GM23338 (cell line): ENCODE measurements at places on chromosomes 3 and 15. TPM values are rescaled to one million over a fixed set of nuclear protein-coding genes. Genes with fewer than 3 reads are reported as not detected.

DNA sequence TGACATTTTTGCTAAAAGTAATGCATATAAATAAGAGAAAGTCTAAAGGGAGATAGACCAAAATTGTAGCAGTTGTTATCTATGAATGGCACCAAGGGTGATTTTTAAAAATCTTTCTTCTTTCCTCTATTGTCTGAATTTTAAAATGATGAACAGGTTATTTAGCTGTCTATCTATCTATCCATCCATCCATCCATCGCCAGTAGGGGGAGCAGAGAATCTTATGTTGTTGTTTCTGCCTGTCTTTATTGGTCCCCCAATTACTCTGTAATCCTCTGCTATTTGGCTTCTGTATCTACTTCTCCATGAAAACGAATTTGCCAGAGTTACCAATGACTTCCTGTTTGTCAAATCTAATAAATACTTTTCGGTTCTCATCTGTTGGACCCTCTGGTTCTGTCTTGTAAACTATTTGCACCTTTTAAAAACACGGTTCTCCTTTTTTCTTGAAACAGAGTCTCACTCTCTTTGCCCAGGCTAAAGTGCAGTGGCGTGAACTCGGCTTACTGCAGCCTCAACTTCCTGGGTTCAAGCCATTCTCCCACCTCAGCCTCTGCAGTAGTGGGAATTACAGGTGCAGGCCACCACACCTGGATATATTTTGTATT is 86.0 kb downstream of the ECT2 start:
- peak; percentile 84 for DNase-seq

- peak; percentile 20 for DNase-seq
Measured at GRCh38 chr3:45499529-45499928, 95.0 kb upstream of the LIMD1 start.

DNA sequence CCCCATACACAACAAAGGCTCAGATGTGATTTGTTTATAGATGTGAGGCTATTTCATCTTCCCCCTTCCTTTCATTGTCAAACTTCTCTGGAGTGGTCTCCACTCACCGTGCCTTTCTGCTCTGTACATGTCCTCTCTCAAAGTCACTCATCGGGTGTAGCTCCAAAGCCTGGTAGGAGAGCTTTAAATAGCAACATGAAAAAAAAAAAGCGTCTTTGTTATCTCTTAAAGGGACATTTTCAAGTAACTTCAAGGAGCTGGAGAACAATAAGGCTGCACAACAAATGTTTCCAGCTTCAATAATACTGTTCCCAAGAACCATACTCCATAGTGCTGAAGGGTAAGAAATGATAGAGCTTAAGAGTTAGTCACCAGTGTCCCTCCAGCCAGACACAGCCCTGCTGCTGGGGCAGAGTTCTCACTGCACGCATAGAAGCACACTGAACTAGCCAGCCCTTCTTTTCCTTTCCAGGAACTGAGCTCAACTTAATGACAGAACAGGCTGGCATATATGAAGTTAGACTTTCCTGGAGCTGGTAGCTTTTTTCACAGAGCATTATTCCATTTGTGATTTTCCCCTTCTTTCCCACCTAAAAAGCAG is 8.1 kb downstream of the FBXO40 start:
- DNase-seq = no peak

DNA sequence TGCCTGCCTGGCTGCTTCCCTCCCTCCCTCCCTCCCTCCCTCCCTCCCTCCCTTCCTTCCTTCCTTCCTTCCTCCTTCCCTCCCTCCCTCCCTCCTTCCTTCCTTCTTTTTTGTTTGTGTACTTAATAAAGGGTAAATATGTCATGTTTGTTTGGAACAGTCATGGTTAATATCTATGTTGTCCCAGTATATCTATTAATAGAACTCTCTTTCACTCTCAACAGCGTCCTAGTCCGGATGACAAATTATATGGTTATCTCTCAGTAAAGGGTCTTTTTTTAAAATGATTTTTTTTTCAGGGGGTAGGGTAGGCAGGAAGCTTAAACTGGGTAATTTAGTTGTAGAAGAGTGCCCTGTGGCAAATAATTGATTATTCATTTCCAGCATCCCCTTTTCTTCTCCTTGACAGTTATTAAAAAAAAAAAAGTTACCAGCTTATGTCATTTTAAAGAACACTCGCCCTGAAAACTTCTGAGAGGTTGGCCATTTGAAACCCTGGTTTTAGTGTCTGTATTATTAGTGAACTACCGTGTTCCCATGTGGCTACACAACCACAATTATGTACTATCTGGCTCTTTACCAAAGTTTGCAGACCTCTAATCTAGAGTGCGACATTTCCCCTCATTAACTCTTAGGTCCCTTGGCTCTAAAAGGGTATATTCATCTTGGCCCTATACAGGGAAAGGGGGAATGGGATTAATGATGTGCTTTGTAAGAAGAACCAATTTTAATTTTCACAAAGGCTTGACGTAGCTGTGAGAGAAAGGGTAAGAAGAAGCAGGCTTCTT is 13.7 kb downstream of the TAGLN3 start:
- no peak for DNase-seq

DNA sequence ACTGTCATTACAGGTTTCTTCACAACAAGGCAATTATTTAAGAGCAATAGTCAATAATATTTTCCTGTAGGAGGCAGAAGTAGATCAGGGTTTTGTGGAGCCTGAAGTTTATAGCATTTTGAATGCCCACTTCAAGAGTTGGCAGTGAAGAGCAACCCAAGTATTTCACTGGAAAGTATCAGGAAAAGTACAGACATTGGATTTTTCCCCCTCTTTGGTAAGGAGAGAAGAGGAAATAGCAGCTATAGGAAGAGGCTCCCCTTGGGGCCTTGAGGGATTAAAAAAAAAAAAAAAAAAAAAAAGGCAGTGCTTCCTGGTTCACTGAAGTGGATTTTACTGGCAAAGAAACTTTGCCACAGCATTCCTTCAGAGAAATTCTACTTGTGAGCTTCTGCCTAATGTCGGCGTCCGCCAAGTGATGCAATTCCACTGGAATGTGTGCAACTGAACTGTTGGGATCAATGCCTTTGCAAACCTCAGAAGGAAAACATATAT is 5.7 kb upstream of the CNTN6 start:
- DNase-seq = peak; percentile 34

- no peak for DNase-seq
Measured at GRCh38 chr3:182651461-182651860, 141.8 kb upstream of the ATP11B start.

GRCh38 chr15:101388046-101388445 is 93.0 kb upstream of the SNRPA1 start:
- DNase-seq = no peak

DNA sequence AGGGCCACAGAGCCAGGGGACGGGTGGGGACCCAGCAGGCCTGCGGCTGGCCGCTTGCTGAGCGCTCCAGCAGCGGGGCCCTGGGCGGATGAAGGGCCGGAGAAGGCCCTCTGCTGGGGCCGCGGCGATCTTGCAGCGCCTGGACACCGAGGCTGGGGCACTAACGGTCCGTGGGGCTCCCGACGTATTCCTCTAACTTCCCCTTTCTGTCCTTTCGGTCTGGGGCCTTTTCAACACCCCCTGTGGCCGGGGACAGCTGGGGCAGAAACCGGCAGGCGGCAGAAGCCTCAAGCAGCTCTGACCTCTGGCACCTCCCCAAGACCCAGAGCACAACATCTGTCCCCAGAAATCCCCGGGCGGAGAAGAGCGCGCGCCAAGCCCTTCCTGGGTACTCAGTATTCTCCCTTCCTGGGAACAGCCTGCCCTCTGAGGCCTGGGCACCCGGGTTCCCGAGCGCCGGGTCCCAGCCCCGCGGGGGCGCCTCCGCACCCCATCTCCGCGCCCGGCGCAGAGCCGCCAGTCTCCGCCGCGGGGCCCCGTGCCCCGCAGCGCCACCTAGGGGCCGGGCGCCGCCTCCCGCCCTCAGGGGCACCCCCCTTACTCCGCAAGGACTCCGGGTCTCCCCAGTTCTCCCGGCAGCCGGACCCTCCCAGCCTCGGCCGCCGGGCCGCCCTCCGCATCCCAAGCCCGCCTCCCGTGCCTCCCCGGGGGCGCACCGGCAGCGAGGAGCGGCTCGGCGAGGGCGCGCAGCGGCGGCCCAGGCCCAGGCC is 582 bp upstream of the SLCO3A1 start:
- DNase-seq = peak; percentile 75

DNA sequence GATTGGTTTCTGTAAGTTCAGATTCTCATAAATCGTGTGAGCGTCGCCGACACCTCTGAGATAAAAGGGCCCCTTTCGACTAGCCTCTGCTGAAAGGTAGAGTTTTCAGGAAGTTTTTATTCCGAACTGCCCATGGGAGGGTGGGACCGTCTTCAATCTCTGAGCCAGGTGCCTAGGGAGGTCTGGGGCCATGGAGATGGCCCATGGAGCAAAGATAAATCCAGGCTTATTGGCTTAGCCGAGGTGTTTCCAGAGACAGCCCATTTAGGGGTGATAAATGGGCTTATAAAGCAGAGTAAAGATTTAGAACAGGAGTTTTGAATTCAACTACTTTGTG is 442 bp downstream of the QTRT2 start:
- DNase-seq = no peak

DNA sequence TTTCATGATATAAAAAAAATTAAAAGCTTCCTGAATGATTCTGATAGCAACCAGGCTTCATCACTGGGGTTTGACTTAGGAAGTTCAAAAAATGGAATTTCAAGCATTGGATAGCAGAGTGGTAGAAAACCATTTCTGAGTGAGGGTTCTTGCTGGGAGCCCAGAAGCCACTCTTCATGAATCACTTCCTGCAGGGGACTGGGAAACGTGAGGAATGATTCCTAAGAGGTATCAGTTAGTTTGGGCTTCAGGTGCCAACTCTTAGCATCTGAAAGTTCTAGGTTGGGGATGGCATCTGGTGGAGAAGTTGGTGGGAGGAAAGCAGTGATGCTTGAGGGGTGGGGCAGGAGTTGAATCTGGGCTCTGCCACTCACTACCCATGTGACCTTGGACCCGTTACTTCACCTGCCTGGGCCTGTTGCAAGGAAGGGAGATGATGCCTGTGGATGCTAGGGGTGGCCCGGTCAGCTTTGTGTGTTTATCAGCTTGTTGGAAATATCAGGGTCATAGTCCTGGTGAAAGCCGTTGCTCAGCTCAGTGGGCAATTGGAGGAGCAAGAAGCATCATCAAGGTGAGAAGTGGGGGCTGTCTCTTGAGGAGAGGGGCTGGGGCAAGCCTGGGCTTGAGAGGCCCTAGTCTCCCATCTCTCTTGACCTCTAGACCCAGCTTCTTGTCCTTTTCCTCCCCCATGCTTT is 37.0 kb upstream of the TNFAIP8L3 start:
- no peak for DNase-seq

DNA sequence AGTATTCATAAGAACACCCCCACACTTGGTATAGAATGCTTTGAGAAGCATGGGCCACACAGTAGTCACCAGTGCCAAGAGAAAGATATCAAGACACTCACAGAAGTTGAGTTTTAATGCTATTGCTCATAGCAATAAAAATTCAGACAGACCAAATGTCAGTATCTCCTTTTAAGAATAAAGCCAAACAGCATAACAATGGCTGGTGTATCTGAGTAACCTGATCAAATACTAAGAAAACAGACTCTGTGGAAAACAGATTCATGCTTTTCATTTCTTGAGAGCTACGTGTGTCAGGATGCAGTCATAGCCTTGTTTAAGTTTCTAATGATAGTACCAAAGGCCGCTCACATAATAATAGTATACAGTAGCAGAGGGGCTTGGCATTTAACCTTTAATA is 778.5 kb downstream of the MECOM start:
- DNase-seq = no peak

DNA sequence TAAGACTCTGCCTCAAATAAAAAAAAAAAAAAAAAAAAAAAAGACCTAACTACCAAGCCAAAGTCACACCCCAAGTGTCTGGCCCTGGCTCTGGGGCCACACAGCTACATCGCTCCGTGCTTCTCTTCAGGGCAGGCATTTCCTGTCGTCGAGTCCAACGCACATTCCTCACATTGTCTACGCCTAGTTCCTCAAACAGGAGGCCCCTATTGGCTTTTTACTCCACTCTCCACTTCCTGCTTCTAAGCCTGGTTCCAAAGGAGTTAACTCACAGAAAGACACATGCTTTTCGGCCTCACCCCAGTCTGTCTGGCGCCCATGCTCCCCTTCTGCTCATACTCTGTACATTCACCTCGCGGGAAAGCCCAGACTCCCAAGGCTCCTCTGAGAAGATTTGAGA is 28.8 kb downstream of the KNG1 start:
- peak; percentile 88 for DNase-seq

DNA sequence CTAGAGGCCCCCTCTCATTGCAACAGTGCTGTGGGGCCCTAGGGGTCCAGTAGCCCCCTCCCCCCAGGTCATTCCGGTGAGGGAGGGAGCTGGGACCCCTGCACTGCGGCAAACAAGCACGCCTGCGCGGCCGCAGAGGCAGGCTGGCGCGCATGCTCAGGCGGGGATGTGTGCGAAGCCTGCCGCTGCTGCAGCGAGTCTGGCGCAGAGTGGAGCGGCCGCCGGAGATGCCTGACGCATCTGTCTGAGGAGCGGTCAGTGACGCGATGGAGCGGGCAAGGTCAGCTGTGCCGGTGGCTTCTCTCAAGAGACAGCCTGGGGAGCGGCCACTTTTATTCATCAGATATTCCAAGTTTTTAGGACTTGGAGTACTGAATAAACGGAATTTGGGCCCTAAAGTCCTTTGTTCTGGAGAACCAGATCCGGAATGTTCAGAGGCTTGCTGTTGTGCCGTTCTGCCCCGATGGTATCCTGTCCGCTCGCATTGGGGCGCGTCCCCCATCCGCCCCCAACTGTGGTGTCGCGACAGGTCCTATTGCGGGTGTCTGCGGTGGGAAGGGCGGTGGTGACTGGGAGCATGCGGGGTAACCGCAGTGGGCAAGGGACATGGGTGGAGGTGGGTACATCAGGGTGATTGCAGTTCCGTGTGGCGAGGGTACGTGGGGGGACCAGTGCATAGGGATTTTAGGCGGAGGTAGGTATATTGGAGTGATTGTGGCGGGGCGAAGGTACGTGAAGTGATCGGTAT is at the start of the genes SNRPN and SNURF:
Gene SNRPN (plus strand): TSS at position 205 of the 748 bp plus-strand sequence. CDS start 19,467 bp downstream, outside the sequence.
Gene SNURF (plus strand): TSS at position 205 of the 748 bp plus-strand sequence. CDS start 62 bp downstream, at position 267.
- DNase-seq = peak; percentile 76

- DNase-seq = no peak
Measured at GRCh38 chr15:60635507-60636352, 156.8 kb upstream of the ICE2 start.

- no peak for DNase-seq
Measured at GRCh38 chr3:154943981-154944380, 136.1 kb upstream of the MME start.

- DNase-seq = no peak
Measured at GRCh38 chr3:14831916-14832450, 13.2 kb downstream of the FGD5 start.

The TMEM43 gene
- polyA plus RNA-seq = 14.8 and 15.9 TPM in 2 replicates

The MYLK gene
- 11.5 and 13.2 TPM in 2 replicates for polyA plus RNA-seq

The EBLN2 gene
- polyA plus RNA-seq = 4.7 and 5.1 TPM in 2 replicates

The DISP2 gene
- 2.2 and 2.5 TPM in 2 replicates for polyA plus RNA-seq

The C15orf62 gene
- polyA plus RNA-seq = 0.16 and 0.68 TPM in 2 replicates

The SLC28A2 gene
- 0.14 and 0.18 TPM in 2 replicates for polyA plus RNA-seq
